ENCODE measurements at places on chromosomes 2 and 18. TPM values are rescaled to one million over a fixed set of nuclear protein-coding genes. Genes with fewer than 3 reads are reported as not detected.

DNA sequence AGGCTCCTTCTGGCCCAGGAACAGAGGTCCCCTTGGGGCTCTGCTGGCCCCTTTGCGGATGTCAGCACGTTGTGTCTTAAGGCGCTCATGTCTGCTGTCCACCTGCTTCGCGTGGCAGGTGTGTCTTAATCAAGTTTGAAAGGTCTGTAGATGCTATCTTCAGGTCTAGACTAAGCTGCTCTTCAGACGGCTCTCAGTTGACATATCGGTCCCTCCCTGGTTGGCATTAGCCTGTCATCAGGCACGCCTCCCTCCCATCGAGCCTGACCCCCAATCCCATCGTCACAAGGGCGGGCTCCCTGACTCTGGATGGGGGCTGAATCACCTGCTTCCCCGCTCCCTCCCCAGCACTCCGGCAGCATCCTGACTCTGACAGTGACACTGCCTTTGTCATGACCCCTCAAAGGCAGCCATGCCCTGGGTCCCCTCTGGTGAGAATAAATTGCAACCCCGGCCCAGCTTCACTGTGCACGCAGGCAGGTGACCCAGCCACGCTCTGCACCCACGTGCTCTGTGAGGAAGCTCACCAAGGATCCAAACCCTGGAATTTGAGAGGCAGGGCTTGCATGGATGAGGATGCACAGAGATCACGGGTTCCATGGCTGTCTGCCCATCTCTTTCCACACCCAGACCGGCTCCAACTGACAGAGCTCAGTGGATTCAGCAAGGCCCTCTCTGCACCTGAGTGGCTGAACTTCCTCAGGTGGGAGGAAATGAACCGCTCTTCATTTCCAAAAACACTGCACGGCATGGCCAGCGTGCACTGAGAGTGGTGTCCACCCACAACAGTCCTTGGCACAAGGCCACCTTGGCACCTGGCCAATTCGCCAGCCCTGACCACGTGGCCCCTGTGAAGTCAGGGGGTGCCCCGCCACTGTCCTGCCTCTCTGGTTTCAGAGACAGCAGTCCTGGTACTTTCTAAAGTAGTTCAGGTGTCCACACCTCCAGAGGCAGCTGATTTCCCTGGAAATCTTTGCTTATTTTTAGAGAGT is 110.2 kb upstream of the GPC1 start:
- no peak for DNase-seq

DNA sequence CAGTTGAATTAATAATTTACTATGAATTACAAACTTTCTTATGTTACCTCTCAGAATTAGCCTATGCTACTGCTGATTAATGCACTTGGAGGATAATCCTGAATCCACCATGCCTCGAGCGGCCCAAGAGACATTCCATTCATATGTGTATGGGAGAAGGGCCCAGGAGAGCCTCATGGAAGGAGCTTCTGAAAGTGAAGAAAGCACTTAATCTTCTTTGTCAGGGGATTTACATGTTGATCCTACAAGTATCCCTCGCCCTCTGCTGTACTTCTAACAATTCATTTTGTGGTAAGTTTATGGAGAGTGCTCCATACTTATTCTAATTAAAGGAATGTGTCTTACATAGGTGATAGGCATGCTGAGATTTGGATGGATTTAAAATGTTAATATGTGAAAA is 1189.1 kb upstream of the NXPH2 start:
- DNase-seq, result no peak

DNA sequence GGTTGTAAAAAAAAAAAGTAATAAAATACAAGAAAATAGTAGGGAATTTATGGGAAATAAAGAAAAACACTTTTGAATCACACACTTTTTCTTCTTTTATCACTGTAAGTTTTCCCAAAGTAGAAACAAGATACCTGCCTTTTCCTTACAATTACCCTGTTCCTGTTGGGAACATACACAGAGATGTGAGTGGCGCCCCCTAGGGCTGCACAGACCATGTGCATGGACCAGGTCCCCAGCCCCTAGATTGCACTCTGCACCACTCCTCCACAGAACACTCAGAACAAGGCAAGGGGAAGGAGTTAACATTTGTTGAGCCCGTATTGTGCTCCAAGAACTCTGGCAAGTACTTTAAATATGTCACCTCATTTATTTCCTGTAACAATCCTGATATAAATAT is 118.7 kb upstream of the NRP2 start:
- DNase-seq, result peak; percentile 33

TWIST2 gene
- total RNA-seq, result not detected

All from activated naive CD8-positive, alpha-beta T cell treated with anti-CD3 and anti-CD28 coated beads, Interleukin-2, amount 10 ng/mL, durations not matched to agents 7 days and 5 days (primary cell).